ENCODE measurements at places on chromosomes 1 and 21.

DNA sequence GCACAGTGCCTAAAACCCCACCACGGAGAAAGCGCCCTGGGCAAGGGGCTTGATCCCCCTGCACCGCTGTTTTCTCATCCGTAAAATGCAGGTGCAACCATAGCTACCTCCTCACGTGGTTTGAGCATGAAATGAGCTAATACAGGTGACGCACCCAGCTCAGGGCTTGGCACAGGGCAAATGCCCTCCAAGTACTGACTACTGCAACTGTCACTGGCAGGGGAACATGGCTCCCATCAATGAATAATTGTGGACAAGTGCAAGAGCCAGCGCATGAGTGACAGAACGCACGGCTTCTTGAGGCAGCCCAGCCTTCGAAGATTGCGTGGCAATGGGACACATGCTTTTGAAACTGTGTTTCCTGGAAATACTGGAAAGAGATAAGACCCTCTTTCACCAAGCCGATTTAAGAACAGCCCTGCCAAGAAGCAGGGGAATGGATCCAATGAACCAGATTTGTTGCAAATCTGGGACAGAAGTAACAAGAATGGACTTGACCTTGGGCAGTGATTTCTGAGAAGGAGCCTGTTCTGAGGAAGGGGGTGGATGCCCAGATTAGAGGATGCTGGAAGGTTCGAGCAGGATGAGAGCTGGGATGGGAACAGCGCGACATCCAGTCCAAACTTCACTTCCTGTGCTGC is 92.8 kb upstream of the IFFO2 start:
- no peak for DNase-seq

GRCh38 chr1:69433073-69433472 is 134.6 kb upstream of the LRRC7 start:
- no peak for DNase-seq

- no peak for DNase-seq
These were observed 542.0 kb downstream of the NUF2 start for GRCh38 chr1:163863731-163864130.

DNA sequence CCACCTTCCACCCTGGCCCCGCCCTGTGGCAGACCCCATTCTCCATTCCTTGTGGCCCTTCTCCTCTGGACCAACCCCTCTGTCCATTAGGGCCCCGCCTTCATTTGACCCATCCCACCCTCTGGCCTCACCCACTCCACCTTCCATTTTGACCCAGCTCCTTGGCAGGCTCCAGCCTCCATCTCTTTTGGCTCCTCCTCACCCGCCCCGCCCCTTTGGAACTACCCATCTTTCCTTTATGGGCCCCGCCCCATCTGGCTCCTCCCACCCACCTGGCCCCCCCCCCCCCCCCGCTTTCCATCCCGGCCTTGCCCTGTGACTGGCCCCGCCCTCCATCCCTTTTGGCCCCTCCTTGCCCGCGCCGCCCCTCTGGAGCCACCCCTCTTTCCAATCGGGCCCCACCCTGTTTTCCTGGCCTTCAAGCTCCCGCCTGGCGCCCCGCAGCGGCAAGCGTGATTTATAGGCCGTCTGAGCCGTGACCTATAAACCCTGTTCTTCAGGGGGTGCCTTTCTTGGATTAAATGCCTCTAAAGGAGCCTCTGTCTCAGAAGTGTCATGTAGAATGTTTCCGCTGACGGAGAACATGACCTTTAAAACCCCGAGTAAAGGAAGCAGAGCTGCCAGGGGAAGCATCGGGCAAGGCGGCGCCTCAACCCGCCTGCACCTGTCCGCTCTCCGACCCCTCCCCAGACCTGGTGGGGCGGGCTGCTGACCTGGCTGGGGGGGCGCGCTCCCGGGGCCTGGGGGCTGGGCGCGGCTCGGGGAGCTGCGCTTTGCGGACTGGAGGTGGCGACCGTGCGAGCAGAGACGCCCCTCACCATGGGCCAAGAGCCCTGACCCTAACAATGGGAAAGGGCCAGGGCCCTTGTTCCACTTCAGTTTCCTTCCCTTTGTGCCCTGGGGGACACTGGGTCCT is 178.0 kb downstream of the CAMTA1 start:
- no peak for DNase-seq

DNA sequence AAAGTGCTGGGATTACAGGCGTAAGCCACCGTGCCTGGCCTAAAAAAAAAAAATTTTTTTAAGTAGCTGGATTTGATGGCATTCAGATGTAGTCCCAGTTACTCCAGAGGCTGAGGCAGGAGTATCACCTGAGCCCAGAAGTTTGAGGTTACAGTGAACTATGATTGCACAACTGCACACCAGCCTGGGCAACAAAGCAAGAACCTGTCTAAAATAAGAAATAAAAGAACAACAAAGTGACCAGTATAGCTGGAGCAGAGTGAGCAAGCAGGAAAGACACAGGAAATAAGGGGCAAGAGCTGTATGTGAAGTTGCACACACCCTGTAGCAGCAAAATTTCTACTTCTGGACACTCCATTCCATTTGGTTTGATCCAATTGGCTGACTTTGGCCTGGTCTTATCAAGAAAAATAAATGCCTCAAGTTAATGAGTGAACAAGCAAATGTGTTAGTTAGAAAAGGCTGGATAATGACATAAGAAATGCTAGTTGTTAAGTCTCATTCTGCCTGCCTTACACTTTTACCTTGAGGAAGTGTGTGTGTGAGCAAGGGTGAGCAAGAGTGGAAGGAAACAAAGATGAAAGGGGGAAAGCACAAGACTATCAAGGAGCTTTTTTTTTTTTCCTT is 7.9 kb downstream of the ATP5IF1 start:
- no peak for DNase-seq

- DNase-seq: no peak
These were observed 102.9 kb downstream of the DTL start for GRCh38 chr1:212138457-212138856.

- DNase-seq: peak; percentile 74
These were observed 30.2 kb downstream of the TMPRSS2 start for GRCh38 chr21:41477641-41478318.

DNA sequence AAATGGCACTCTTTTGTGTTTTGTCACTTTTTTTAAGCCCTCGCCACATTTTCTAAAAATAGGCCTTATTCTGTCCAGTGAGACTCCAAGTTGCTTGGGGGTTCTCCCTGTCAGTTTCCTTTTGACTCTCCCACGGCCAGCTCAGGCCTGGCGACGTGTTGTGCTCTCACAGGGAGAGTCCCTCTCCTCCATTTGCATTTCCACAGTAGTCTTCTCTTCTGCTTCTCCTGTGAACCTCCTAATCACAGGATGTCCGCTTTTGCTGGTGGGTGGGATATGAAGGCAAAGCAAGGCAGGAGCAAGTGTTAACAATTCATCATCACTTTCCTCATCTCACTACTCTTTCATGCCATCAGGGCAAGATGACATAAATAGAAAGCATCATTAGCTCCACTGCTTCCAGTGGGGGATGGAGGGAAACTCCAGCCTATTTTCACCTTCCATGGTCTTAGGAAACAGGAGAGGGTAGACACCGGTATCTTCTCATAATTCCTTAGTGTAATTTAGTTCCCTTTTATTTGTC is 99.8 kb downstream of the INTS7 start:
- DNase-seq: no peak

- DNase-seq: no peak
These were observed 88.4 kb upstream of the PDE4B start for GRCh38 chr1:65704318-65704717.

DNA sequence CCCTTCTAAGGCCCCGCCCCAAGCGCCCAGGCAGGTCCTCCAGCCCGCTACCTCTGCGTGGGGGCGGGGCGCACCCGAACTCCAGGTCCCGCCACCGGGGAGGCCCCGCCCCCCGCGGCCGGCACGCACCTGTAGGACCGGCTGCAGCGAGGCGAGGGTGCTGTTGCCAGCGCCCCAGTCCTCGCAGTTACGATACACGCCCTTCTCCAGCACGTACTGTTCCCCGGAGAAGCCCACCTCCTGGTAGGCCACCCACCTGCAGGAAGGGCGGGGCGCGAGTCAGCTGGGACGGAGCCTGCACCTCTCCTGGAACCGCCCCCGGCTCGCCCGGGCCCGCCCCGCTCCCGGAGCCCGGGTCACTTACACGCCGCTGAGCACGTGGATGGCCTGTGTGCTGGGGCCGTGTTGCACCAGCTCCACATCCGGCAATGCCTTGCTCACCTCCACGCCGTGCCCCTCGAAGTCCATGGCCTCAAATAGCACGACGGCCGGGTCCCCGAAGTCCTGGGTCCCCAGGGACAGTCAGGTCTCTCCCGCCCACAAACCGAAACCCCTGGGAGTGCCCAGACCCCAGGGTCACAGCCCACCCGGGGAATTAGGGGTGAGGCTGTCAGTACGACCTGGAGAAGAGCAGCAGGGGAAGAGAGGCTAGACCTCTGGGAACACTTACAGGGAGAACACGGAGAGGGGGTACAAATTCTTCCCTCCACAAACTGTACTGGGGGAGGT is 17.3 kb downstream of the CRYBG2 start:
- peak; percentile 81 for DNase-seq

- no peak for DNase-seq
These were observed 47.4 kb upstream of the WNT2B start for GRCh38 chr1:112461200-112461871.

DNA sequence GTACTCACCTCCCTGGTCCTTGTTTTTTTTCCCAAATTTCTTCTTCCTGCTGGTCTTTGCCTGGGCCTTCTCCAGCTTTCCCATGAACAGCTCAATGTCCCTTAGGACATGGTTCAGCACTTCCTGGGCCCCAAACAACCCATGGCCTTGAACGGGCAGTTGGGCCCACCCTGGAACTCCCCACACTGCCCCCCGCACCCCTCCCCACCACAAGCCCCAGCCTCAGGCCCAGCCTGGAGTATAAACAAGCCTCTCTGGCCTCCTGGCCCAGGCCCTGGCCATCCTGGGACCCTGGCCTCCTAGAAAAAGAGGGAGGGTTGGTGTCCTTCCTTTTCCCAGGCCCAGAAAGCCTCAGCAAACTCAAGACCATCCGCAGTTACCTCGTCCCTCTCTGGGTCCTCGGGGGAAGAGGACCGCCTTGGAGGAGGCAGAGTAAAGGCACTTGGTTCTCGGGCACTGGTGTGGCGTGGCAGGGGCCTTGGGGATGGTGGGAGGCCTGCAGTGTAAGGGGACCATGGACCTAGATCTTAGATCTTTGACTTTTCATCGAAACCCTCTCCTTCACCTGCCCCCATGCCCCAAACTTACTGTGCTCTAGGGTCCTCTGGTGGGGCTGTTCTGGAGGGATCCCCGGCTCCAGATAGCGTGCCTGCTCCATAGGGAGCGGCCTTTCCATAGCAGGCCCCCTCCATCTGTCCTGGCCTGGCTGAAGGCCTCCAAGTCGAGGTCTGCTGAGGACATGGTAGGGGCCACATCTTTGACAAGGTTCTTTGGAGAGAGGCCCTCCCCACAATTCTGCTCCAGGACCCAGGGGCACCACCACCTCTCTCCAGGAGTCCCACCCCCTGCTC is 5.6 kb downstream of the EPS8L3 start:
- DNase-seq: no peak

GRCh38 chr1:235079443-235080296 is 49.0 kb downstream of the TOMM20 start:
- no peak for DNase-seq

DNA sequence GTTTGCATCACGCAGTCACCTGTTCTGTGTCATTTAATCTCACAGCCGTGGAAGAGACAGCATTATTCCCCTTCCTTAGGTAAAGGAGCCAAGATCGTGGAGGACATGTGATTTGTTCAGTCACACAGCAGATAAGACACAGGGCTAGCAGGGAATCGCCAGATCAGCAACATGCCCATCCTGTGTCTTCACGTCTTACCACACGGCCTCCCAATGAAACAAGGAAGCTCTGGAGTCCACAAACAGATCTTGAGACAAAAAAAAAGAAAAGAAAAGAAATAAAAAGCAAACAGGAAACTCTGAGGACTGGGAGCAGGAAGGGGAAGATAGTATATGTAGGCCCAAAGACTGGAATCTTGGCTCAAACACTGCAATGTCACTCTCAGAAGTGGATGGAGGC is 155.3 kb downstream of the ADSS2 start:
- DNase-seq: no peak

DNA sequence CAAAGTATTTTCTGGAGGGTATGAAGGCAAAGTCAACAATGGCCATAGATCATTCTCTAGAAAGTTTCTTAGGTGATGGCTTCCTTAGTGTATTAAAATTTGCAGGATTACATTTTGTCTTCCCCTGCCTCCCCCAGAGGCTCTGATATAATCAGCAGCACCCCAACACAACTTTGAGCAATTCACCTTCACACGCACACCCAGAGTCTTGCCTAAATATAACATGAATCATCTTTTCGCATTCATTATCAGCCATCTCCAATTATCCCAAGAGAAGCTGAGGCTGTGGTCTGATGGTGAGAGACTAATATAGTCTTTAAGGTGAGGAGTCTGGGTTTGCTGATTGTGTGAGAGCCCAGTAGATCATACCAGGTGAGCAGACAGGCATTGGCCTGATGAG is 343.0 kb downstream of the RRAGC start:
- no peak for DNase-seq

DNA sequence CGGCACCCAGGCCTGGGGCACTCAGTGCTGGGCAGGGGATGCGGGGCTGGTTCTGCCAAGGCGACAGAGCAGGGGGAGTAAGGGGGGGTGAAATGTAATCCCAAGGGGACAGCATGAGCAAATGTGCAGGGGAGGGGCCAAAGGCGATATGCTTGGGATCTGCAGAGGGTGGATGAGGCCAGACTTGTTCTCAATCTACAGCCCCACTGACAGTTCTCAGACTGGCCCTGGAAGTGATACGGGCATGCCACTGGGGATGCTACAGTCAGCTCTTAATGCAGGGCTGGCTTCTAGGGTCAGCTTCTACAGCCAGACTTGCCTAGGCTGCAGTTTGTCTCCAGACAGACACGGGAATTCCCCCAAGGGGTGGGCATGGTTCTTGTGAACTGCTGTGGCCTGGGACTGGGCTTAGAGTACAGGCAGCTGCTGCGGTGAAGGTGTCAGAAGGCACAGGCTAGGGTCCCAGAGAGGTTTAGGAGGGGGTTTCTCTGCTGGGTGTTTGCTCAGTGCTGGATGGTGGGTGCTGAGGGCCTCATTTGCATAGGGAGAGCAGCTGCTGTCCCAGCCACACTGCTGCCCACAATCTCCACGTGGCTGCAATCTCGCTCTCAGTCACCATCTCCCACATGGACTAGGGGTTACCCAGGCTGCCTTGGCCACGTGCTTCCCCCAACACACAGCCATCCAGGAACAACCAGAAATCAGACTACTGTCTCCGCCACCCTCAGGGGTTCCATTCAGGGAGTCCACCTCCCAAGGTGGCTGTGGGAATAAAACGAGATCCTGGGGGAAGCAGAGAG is 190.1 kb downstream of the HIVEP3 start:
- DNase-seq: no peak

DNA sequence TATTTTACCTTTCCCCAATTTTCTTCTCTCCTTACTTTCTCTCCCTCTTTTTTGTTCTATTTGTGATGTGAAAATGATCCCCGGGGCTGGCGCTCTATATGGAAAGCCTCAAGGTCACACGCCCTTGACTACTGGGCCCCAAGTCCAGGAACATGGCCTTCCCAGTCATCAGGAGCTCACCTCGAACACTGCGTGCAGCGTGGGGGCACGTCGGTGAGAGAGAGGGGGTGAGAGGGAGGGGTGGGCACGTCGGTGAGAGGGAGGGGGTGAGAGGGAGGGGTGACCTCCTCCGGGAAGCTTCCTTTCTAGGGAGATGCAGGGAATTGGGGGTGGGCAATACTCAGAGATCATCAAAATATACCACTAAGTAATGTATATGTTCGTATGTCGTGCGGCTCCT is 94.6 kb upstream of the TMPRSS2 start:
- no peak for DNase-seq
